Hypothalamus (tissue), 51 donors: ENCODE measurements at places on chromosomes 1 and 21.

DNA sequence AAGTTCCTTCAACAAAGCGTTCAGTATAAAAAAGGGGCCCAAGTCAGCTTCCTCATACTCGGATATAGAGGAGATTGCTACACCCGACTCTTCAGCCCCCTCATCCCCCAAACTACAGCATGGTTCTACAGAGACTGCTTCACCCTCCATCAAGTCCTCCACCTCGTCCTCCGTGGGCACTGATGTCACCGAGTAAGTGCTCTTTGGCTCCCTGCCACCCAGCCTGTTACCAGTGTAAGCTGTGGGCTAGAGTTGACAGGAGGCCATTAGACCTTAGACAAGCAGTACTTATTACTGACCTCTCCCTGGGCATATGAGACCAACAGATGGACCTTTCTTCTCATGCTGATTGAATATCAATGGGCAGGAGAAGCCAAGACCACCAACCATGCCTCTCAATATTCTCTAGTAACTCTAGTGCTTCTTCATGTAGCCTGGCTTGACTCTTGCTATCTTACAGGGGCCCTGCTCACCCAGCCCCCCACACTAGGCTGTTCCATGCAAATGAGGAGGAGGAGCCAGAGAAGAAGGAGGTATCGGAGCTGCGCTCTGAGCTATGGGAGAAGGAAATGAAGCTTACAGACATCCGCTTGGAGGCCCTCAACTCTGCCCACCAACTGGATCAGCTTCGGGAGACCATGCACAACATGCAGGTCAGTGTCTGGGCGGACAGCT lies 20.9 kb upstream of the IPO9 start:
- no peak for DNase-seq

DNA sequence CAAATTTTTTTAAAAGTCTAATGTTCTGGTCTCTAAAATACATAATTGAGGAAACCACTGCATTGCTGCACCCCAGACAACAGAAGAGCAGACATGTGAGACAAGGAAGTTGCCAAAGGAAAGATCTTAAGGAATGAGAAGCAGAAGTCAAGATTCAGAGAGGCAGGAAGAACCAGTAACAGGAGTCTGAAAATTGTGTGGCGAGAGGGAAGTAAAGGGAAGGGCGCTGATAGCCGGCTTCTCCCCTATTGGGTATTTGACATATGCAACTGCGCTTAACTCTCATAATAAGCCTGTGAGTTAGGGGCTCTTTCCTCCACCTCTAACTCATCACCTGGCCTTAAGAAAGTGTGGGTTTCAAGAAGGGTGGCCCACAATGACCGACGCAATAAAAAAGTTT lies 21.9 kb upstream of the KIF14 start:
- no peak for DNase-seq

GRCh38 chr1:185239861-185240260 lies 77.2 kb downstream of the IVNS1ABP start:
- DNase-seq = no peak

DNA sequence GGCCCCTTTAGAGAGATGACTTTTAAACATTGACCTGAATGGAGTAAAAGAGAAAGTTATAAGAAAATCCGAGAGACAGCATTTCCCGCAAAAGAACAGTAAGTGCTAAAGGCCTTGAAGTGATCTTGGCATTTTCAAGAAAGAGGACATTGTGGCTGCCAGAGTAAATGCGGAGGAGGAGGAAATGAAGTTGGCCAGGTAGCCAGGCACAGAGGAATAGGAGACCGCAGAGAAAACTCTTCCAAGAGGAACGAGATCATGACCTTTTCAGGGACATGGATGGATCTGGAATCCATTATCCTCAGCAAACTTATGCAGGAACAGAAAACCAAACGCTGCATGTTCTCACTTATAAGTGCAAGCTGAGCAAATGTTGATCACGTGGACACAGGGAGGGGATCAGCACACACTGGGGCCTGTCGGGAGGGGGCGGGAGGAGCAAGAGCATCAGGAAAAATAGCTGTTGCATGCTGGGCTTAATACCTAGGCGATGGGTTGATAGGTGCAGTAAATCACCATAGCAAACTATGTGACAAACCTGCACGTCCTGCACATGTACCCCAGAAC lies 49.7 kb downstream of the EEIG2 start:
- DNase-seq = no peak

DNA sequence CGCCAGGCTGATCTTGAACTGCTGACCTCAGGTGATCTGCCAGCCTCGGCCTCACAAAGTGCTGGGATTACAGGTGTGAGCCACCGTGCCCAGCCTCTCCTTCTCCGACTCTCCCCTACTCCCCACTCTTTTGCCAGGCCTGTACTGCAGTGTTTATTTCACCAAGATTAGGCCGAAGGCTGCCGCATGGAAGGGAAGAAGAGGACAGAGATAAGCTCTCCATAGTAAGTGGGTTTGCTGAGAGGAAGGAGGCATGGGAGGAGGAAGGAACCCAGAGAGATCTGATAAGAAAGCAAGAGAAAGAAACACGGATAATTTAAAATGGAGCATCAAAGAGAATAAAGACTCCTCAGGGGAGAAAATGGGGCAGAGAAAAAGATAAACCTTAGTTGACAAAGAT lies 8.7 kb downstream of the PTCH2 start:
- no peak for DNase-seq

- DNase-seq = no peak
Observed at GRCh38 chr1:201002510-201002909, 21.0 kb downstream of the KIF21B start.

- DNase-seq = no peak
Observed at GRCh38 chr21:40471103-40471502, 375.9 kb downstream of the DSCAM start.

DNA sequence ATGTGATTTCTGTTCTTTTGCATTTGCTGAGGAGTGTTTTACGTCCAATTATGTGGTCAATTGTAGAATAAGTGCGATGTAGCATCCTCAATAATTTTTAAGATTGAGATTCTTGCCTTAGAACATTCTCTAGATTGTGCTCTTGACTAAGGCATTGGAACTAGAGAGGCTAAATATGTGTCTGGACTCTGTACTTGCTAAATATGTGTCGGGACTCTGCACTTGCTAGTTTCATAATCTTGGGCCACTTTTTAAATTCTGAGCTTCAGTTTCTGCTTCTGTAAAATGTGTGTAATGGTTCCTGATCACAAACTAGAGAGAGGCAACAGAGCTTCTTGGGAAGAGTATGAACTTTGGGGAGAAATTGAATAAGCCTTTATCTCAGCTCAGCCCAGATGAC lies 21.6 kb downstream of the HLX start:
- DNase-seq = no peak

GRCh38 chr1:69191335-69191734 lies 376.4 kb upstream of the LRRC7 start:
- DNase-seq = no peak

- DNase-seq = no peak
Observed at GRCh38 chr21:32062591-32063227, 189.9 kb downstream of the HUNK start.

DNA sequence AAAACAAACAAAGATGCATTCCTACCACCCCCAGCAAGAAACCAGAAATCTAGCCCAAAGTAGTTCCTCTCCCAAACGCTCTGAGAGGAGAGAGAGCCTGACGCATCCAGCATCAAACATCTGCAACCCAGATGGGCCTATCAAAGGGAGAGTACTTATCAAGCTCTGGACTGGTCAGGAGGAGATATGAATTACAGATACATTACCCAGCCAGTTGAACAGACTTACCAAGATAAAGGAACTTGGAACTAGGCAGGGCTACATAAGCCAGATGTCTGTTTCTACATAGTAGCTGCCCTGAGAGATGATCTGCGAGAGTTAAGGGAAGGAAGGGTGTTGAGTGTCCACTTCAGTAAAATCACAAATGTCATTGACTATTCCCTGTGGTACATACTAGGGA lies 138.4 kb downstream of the PAPPA2 start:
- DNase-seq = no peak

- no peak for DNase-seq
Observed at GRCh38 chr1:192552760-192553191, 22.8 kb upstream of the RGS1 start.

GRCh38 chr1:41286992-41287391 lies 44.9 kb upstream of the SCMH1 start:
- DNase-seq = no peak

DNA sequence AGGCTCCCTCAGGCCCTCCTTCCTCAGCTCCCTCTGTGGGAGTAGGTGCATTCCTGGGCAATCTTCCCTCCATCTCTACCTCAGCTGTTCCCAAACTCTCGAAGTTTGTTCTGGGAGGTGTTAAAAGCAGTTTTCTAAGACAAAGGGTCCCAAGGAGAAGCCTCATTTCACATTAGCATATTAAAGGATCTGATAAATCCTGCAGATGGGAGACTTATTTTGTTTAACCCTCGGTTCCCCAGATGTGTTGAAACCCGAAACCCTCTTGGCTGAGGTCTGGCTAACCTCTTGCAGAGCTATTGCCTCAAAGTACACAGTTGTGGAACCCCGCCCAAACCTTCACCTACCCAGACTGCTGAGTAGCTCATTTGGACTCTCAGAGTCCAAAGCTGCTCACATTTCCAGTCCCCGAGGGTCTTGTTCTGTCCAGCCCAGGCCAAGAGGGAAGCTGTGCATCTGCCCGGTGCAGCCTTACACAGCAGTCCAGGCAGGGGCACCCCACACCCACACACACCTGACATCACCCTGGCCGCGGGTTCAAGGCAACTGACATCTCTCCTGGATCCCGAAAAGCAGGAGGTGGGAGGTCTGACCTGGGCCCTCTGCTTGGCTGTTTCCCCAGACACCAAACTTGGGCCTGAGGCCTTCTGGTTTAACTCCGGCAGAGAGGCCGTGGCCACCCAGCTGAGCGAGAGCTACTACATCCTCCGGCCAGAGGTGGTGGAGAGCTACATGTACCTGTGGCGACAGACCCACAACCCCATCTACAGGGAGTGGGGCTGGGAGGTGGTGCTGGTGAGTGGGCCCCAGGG lies 19.5 kb upstream of the SELENON start:
- DNase-seq = no peak

DNA sequence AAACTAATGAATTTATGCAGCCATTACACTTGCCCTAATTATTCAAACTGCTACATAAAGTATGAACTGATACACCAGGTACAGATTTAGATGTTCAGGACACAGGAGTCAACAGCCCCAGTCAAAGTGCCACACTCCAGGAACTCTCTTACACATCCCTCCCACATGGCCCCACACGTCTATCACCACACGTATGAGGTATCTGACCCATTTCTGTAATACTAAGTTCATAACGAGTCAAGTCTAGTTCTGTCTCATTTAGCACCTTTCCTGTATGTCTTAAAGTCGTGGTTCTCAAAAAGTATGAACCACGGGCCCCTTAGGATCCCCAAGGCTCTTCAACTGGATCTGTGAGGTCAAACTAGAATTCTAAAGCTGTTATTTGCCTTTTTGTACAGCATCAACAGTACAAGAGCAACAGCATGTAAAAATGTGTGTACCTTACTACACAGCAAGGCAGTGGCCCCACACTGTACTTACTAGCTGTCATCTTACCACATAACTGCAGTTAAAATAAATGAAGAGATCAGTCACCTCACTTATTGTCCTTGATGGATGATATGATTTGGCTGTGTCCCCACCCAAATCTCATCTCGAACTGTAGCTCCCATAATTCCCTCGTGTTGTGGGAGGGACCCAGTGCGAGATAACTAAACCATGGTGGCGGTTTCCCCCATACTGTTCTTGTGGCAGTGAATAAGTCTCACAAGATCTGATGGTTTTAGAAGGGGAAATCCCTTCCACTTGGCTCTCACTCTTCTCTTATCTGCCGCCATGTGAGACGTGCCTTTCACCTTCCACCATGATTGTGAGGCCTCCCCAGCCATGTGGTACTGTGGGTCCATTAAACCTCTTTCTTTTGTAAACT lies 42.6 kb downstream of the SIPA1L2 start:
- no peak for DNase-seq

GRCh38 chr1:151128800-151129199 lies 17.6 kb downstream of the SEMA6C start:
- no peak for DNase-seq

DNA sequence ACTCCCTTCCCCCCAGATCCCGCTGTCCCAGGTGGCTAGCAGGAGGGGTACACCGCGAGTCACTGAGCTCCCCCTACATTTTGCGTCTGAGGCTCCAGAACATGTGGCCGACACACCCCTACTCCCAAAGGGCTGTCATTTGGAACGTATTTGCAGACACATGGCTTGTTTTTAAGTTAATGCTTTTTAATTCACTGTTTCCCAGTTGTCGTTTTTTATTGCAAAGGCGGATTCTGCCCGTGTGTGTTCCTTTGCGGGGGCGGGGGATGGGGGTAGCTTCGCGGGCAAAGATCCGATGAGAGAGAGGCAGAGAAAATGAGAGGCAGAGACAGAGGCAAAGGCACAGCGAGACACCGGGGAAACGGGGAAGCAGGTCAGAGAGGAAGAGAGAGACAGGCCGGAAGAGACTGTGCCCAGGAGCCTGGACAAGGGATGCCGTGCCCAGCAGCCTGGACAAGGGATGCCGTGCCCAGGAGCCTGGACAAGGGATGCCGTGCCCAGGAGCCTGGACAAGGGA lies 270.2 kb downstream of the FOXD2 start:
- DNase-seq = no peak

- no peak for DNase-seq
Observed at GRCh38 chr1:211947396-211948295, 87.7 kb downstream of the INTS7 start.

- DNase-seq = no peak
Observed at GRCh38 chr21:43771698-43772424, 4.2 kb downstream of the CSTB start.

GRCh38 chr1:88371436-88372023 lies 312.5 kb upstream of the PKN2 start:
- DNase-seq = no peak

- no peak for DNase-seq
Observed at GRCh38 chr1:212364985-212365384, 49.7 kb downstream of the PACC1 start.

- no peak for DNase-seq
Observed at GRCh38 chr1:158327481-158327880, 3.9 kb downstream of the CD1B start.

GRCh38 chr1:228992044-228992443 lies 256.8 kb downstream of the RHOU start:
- no peak for DNase-seq

DNA sequence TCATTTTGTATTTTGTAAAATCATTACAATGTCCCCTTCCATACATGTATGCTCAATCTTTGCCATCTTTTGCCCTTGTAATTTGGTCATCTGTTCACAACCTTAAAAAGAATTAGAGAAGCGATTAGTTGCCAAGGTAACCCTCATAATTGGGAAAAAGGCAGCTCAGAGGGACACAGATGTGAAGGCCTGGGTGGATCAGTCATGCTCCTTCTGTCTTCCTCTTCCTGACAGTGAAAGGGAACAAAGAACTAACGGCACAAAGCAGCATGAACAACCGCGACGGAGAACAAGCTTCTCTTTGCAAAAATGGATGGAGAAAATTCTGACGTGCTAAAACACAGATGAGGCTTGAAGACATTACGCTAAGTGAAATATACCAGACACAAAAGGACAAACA lies 78.7 kb upstream of the COG2 start:
- no peak for DNase-seq

- no peak for DNase-seq
Observed at GRCh38 chr1:6909857-6910256, 124.6 kb downstream of the CAMTA1 start.

- DNase-seq = no peak
Observed at GRCh38 chr1:227343206-227343605, 24.9 kb upstream of the CDC42BPA start.

- DNase-seq = no peak
Observed at GRCh38 chr1:6178751-6179563, 1.2 kb downstream of the CHD5 start.

GRCh38 chr1:13760340-13760739 lies 60.4 kb downstream of the PRDM2 start:
- no peak for DNase-seq

GRCh38 chr1:111653709-111654108 lies 34.1 kb downstream of the RAP1A start:
- DNase-seq = no peak

GRCh38 chr1:204356997-204357396 lies 2.7 kb downstream of the PLEKHA6 start:
- no peak for DNase-seq
